ENCODE measurements at places on chromosomes 16 and 17. TPM values are rescaled to one million over a fixed set of nuclear protein-coding genes. Genes with fewer than 3 reads are reported as not detected.

- DNase-seq, result no peak
Measured at GRCh38 chr16:68289621-68290329, 21.0 kb downstream of the SLC7A6OS start.

GRCh38 chr17:46212634-46213435 lies 19.6 kb upstream of the KANSL1 start:
- peak; percentile 80 for DNase-seq

TUBG2 gene
- 64.1 TPM for total RNA-seq

GRCh38 chr16:17409894-17410293 lies 60.9 kb downstream of the XYLT1 start:
- DNase-seq, result no peak

DNA sequence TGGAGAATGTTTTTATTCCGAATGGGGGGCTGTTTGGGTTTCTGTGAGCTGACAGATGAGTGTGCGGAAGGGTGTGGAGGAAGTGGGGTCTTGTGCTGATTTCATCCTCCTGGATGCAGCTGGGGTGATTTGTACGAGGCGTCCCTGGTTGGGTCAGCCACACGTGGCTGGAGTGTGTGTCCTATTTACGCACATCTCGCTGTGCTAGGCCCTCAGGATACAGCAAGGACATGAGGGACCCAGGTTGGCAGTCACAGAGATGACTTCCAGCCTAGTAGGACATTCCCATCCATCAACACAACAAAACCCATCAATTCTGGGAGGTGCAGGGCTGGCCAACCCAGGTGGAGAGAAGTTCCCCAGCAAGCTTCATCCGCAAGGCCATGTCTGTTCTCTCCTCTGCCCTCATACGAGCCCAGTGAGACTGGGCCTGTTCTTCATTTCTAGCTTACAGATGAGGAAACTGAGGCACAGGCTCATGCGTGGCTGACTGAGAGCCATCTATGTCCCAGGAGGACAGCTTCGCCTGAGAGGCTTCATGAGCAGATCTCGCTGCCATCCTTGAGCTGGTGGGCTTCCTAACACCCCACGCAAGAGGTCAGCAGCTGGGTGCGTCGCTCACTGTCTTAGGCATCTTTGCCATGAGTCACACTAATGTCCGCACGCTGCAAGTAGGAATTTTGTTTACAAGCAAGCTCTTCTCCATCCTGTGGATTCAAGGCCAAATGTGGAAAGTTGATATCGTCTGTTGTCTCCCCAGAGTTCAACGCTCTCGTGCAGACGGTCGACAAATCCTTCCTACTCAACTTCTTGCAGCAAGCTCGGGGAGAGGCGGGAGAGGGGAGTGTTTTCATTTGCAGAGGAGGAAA lies 24.4 kb downstream of the IRF8 start:
- no peak for DNase-seq

PRPSAP1 gene
- total RNA-seq, result 34.8 TPM

- no peak for DNase-seq
Measured at GRCh38 chr17:18197535-18198194, 14.0 kb downstream of the ALKBH5 start.

- no peak for DNase-seq
Measured at GRCh38 chr17:30476726-30477082, 504 bp upstream of the GOSR1 start.

DNA sequence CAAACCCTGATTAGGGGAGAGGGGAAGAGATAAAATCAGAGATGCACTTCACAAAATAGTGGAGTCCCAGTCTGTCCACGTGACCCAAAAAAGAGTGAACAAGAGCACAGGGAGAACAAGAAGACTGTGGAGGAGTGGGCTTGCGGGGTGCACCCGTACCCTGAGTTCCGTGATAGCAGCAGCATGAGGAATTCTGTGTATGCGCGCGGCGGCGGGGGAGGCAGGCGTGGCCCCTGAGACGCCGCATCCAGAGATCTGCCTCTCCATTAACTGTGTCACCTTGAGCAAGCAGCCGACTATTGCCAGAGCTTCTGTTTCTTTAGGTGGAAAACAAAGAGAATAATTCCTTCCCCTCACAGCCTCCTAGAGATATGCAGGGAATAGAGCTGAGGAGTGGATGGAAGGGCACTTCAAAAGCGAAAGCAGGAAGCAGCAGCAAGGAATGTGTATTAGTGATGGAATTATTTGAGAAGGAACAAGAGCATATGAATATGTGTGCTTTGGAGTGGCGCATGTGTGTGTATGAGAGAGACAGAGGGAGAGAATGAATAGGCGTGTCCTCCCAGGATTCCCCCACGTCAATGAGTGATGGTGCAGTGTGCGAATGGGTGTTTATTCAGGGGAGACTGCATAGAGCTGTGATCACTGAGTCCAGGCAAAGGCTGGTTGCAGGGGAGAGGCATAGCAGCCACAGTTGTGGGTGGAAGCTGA lies 10.4 kb upstream of the SOX9 start:
- no peak for DNase-seq

C16orf92 gene
- total RNA-seq, result not detected

DNA sequence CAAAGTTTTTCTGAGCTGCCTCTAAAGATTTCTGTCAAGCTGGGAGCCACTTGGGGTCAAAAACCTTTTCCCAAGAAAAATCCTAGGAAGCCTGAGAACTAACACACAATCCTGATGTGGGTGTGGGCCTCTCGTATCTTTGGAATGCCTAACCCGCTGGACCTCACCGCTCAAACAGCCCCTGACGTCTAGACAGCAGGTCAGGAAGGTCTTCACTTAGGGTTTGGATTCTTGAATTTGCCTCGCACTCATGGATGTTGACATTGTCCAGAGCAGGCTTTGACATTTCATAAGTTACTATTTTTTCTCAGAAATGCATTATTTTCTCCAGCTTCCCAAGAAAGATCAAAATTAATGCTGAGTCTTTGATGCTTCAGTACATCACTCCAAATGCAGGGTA lies 18.9 kb downstream of the TEX2 start:
- DNase-seq, result no peak

DNA sequence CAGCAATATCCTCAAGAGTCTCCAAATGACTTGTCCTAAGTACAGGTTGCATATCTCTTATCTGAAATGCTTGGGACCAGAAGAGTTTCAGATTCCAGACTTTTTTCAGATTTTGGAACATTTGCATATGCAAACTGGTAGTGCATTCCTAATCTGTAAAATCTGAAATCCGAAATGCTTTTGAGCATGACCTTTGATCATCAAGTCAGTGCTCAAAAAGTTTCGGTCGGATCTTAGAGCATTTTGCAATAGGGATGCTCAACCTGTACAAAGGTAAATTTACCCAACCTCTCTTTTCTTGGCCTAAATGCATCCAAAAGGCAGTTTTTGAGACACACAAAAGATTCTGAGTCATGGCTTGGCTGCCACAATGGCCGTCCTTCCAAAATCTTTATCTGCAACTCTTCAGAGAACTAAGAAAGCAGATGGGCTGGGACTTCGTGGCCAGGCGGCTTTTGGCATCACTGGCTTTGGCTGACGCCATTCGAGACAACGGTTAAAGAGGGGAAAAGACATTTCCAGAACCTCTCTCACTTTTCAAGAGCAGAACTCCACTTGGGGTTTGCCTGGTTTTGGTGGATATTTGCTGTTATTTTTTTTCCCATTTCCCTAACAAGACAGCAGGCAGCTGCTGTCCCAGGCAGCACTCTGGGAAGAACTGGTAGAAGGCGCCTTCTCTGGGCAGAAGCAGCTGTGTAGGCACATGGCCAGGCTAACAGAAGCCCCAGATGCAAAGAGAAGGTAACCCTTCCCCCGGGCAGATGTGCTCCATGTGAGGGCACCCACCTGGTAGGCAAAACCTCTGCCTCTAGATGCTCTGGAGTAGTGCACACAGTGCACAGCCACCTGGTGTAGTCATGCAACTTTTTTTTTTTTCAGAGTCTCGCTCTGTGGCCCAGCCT lies 8.9 kb downstream of the CPPED1 start:
- DNase-seq, result no peak

GRCh38 chr17:78226759-78227454 lies 4.5 kb upstream of the TMEM235 start:
- DNase-seq, result no peak

DNA sequence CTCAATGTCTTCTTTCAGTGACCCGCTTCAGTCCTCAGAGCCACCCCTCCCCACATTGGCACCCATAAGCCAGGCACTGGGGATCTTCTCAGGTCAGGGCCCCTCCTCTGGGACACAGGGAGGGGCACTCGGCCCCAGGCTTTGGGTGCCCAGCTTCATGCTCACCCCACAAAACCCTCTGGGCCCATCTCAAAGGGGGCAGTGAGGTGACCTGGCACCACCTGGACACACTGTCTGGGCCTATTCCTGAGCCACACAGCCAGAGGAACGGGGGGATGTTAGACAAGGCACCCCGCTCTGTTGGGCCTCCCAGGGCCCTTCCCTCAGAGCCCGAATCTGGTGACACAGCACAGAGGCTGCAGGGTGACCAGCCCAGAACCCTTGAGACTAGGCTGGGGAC lies 36.1 kb downstream of the TNFRSF13B start:
- DNase-seq, result no peak

HBM gene
- total RNA-seq, result not detected

MYL4 gene
- not detected for total RNA-seq

GRCh38 chr16:28846933-28847273 lies 755 bp upstream of the TUFM start:
- no peak for DNase-seq

DNA sequence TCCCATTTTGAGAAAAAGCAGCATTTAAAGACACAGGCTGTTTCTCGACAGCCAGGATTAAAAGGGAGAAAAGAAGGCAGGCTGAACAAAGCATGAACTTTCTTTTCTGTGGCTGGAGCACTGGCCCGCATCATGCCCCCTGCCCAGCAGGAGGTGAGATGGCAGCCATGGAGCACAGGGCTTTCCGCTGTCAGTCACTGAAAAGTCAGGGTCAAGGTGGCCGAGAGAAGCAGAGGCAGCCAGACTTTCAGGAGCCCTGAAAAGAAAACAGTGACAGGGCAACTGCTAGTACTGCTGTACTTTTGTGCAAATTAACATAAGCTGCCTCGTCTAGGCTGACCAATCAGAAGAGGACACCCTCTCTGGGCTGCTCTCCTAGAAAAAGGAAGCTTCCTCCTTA lies 5.8 kb upstream of the GP2 start:
- DNase-seq, result peak; percentile 76

KCNJ18 gene
- not detected for total RNA-seq

GRCh38 chr16:57477531-57478202 lies 8.6 kb downstream of the DOK4 start:
- DNase-seq, result no peak

DNA sequence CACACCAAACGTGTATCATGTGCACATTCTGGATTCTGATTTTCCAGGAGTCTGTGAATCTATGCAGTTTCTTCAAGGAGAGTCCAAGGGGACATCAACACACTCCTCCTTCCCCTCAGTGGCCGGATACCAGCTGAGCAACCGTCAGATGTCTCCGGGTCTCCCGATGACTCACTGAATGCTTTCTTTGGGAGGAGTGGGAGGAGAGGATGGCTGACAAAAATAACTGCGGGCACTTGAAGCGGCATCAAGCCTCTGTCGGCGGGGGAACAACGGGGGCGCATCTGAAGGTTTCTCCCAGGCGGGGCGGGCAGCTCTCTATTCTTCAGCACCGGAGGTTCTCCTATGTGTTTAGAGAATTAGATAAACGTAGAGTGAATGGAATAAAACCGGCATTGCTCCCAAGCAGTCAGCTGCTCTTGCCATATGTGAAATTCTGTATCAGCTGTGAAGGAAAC lies 24.6 kb upstream of the LRRC75A start:
- no peak for DNase-seq

UTS2R gene
- not detected for total RNA-seq

DNA sequence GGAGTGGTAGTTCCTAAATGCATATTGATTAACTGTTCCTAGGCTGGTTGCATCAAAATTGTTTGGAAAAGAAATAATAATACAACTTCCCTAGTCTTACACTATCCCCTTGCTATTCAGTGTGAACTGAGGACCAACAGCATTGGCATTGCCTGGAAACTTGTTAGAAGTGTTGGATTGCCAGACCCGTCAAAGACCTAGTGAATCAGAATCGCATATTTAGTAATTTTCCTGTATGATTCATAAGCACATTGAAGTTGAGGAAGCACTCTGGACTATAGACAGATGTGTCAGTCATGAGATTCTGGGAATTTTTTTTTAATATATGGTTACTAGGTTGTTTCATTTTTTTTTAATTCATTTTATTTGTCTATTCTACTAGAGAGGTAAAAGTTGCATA lies 34.7 kb upstream of the KCNJ16 start:
- no peak for DNase-seq

DNA sequence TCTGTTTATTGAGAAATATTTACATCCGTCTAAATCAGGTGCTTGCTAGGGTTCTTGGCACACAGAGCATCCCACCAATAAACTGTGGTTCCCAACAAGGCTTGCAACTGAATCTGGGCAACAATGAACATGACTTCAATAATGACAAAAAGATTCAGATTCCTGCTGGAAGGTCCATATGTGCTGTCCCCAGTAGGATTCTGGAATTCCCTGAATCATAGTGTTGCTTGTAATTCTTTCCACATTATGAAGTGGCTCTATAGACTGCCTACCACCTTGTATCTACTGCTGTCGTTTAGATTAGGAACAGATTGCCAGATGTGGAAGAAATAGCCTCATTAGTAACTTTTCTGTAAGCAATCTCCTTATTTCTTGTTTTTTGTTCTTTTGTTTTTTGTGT lies 265.9 kb downstream of the WWOX start:
- no peak for DNase-seq

DPEP3 gene
- total RNA-seq, result not detected

HCRT gene
- not detected for total RNA-seq

DNA sequence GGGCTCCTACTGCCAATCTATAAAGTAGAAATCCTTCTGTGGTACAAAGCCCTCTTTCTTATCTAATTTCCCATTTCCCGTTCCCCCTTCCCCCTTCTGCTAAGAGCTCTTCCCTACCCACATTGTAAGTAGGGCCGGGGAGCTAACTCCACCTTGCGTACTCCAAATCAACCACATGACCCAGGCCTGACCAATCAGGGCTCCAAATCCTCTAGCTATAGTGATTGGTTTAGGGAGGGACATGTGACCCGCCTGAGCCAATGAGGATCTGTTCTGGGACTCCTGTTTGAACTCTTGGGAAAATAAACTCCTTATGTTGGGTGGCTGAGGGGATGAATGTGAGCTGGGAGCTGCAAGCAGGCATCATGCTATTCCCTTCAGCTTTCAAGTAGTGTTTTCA lies 40.9 kb upstream of the MEOX1 start:
- no peak for DNase-seq

GDPD1 gene
- total RNA-seq, result not detected

All from body of pancreas (tissue), 4 donors.